ENCODE measurements at places on chromosomes 7 and 10.

- DNase-seq, result no peak
These were observed 52.5 kb downstream of the CRPPA start for GRCh38 chr7:16368885-16369284.

DNA sequence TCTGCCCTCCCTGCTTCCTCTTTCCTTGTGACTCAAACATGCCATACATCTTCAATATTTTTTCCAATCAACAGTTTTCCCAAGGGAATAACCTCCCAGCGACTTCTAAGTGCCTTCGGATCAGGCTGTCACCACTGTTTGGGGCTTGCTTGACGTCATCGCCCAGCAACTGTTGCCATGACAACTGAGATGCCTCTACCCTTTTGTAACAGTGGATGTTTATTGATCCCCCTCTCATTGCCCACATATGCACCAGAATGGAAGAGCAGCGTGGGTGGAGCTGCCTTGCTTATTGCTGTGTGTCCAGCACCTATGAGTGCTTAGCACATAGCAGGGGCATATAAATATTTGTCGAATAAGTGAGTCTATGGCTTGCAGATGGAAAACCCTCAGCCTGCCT is 14.4 kb downstream of the FFAR4 start:
- DNase-seq, result peak; percentile 21

GRCh38 chr10:85667638-85668233 is 698.9 kb downstream of the GRID1 start:
- DNase-seq, result no peak

GRCh38 chr7:76411626-76412025 is 2.1 kb upstream of the SSC4D start:
- no peak for DNase-seq

DNA sequence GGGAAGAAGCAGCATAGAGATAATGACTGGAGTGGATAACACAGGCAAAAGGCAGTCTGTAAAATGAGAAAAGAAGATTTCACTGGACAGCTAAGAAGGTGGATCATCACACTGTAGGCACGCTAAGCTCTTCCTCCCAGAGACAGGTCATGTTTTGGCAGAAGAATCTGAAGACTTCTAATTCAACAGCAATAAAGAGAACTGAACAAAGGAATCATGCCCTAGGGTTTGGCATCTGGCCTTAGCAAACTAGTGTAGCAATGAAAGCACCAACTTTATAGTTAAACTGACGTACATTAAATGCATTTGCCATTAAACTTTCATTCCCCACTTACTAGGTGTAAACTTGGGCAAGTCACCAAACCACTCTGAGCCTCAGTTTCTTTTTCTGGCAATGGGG is 84.4 kb upstream of the SEM1 start:
- DNase-seq, result no peak

- DNase-seq, result no peak
These were observed 591.6 kb downstream of the REEP3 start for GRCh38 chr10:64112701-64113355.

- no peak for DNase-seq
These were observed 148.5 kb downstream of the LRRN3 start for GRCh38 chr7:111239437-111239836.

GRCh38 chr10:71849461-71849908 is 1.6 kb downstream of the PSAP start:
- no peak for DNase-seq

GRCh38 chr7:151381348-151382078 is 28.3 kb downstream of the WDR86 start:
- DNase-seq, result no peak

GRCh38 chr7:83608716-83609115 is 40.2 kb downstream of the SEMA3E start:
- DNase-seq, result no peak

DNA sequence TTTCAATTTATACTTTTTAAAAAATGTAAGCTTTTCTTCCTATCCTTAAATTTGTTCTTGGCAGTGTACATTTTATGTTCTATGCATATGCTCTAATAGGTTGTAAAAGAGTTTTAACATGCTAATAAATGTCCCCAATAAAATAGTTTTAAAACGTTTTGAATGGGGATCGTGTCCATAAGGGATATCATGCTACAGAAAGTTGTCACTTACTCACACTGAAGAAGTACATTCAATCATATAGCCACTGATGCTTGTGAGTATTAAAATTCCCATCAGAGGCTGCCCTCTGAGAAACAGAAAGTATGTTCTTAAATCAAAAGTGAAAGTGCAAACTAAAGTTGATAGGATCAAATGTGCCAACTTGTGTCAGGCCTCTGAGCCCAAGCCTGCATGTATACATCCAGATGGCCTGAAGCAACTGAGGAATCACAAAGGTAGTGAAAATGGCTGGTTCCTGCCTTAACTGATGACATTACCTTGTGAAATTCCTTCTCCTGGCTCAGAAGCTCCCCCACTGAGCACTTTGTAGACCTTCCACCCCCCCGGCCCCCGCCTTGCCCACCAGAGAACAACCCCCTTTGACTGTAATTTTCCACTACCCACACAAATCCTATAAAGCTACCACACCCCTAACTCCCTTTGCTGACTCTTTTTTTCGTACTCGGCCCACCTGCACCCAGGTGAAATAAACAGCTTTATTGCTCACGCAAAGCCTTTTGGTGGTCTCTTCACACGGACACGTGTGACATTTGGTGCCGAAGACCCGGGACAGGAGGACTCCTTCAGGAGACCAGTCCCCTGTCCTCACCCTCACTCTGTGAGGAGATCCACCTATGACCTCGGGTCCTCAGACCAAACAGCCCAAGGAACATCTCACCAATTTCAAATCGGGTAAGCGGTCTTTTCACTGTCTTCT is 877 bp upstream of the NOD1 start:
- DNase-seq, result no peak

DNA sequence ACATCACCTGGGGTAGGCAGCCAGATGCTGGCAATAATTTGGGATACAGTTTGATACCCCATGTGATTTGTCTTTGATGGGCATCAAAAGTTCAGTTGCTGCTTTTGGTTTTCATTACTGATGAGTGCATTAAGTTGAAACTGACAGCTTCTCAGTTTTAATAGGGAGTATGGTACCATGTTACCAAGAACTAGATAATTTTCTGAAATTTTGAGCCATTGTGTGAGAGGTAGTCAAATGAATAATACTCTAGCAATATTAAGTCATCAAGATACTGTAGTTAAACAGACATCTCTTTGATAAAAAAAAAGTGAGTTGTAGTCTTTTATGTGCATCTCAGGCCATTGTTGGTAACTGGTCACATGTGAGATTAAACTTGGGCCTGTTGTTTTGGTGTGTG is 71.5 kb downstream of the ST7 start:
- DNase-seq, result no peak

- DNase-seq, result no peak
These were observed 34.8 kb upstream of the AGR2 start for GRCh38 chr7:16839646-16840045.

GRCh38 chr10:86262688-86263181 is 103.9 kb downstream of the GRID1 start:
- DNase-seq, result no peak

DNA sequence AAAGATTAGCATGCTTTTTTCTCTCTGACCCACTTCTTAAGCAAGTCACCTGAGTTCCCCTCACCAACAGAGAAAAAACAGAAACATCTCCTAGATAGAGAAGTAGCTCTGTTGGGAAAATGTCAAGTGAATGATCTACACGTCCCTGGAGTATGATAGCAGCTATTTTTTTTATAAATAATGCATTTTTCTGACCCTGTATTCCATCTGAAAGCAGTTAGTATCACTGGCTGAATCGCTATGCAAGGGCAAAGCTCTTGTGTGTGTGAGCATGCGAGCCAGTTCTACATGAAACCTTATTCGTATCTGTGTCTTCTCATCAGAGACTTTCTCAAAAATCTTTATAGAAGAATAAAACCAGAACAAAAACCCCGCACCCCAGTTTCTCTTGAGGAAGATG is 8.2 kb downstream of the ANKMY2 start:
- DNase-seq, result no peak

DNA sequence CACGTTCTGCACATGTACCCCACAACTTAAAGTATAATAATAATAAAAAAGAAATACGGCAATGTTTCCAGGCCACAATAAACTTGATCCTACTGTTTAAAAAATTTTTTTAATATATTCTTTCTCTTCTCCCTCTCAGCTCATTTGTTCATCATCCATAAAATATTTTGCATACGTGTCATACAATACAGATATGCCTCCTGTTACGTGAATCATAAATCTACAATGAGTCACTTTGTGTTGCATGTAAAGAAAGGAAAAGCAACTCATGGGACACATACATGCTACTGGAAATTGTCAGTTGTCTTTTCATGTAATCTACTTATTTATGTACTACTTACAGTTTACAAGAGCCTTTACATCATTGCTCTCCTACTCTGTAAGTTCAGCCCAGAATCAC is 1.1 kb upstream of the TECTB start:
- DNase-seq, result peak; percentile 23

DNA sequence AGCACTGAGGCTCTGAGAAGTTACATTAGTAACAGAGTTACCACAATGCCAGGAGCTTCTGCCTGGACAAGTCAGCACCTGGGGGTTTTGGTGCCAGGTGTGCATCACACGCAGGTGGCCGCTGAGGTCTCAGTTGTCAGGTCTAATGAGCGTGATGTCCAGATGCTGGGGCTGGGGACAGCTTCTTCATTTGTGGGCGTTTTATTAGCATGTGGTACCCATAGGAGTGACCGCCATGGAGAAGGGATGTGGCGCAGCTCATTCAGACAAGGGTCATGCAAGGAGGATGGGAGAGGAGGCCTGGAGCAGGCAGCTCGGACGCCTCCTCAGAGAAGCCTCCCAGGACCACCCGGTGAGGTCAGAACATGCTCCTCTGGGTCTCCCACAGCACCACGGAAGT is 27.8 kb downstream of the FAM241B start:
- no peak for DNase-seq

- DNase-seq, result peak; percentile 21
These were observed 46.8 kb downstream of the CAMK2B start for GRCh38 chr7:44278451-44279161.

- DNase-seq, result no peak
These were observed 38.5 kb upstream of the AGMO start for GRCh38 chr7:15600298-15600697.
